Stimulated activated naive CD4-positive, alpha-beta T cell (primary cell): ENCODE measurements at places on chromosomes 11 and 22.

GRCh38 chr11:85123752-85124231, 503.4 kb downstream of the DLG2 start:
- no peak for DNase-seq

DNA sequence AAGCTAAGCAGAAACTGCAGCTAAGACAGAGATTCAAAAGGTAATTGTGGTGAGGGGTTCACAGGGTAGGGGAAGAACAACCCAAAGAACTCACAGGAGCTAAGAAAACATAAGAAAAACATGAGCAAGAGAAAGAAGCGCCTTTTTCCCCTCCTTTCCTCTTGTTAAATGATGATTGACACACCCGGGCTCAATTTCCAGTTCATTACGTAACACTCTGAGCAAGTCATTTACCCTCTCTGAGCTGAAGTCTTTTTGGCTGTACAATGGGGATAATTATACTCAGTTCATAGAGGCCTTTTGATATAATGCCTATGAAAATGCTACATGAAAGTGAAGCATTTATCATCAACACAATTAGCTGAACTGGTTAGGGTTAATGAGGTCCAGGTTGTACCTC, 17.2 kb downstream of the LRP4 start:
- no peak for DNase-seq

GRCh38 chr11:17876827-17877226, 136.0 kb downstream of the SERGEF start:
- DNase-seq: no peak

DNA sequence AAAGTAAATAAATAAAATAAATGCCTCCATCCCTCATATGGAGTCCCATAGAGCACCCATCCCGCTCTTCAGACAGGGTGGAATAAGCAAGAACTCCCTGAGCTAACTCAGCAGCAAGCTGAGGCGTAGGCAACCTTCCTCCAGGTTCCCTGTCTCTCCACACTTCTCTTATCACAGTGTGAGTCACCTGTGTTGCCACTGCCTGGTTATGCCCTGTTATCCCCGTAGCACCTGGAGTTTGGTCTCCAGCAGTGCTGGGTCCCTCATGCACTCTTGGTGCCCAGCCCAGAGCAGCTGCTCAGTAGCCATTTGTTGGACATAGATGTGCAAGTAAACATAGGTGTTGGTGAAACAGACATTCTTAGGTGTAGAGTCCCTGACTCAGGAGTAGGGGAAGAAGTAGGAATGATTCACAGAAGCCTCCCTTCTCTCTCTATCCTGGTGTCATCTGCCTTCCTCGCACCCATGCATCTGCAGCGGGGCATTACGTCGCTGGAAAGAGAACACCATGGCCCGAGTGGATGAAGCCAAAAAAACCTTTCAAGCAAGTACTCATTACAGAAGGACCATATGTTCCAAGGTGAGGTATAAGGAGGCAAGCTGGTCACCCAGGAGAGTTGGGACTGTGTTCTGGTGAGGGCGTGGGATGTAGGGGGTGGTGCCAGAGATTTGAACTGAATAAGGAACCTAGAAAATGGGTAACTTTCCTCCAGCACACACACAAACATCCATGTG, 56.0 kb downstream of the PISD start:
- no peak for DNase-seq

DNA sequence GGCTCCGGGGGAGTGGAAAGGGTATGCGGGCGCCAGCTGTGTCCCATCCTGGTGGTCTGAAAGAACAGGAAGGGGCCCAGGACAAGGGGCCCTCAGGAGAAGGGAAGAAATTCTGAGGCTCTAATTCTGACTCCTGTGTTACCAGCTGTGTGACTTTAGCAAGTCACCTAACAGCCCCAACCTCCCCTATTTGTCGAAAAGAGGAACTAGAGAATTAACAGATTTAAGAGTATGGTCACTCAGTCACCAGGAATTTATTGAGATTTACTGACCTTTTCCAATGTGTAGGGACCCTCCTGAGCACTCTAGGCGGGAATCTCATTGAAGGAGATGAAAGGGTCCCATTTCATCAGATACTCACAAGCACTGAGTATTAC, 14.6 kb downstream of the RPS6KA4 start:
- DNase-seq: no peak

- no peak for DNase-seq
Measured at GRCh38 chr22:19207401-19207808, 28.9 kb upstream of the SLC25A1 start.

DNA sequence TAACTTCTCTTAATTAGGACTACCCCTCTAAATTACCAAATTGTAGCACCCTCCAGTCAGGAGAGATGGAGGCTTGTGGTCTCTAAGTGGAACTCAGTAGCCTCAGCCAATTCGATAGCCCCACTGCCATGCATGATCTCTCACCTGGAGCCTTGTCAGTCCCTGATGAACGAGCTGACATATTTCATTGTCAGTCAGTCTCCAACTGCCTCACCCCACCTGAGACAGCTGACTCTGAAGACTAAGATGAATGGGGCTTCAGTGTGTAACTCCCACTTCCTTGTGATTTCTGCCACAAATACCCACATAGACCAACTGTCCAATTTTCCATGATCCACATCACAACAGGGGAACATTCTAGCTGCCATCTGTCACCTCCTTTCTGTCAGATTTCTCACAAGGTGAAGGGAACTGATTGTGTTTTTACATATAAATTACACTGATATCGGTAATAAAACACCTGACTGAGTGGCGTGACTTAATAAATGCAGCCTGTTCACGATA, 206.5 kb downstream of the FAM181B start:
- DNase-seq: no peak

- no peak for DNase-seq
Measured at GRCh38 chr11:12272821-12273617, 104.4 kb upstream of the PARVA start.

DNA sequence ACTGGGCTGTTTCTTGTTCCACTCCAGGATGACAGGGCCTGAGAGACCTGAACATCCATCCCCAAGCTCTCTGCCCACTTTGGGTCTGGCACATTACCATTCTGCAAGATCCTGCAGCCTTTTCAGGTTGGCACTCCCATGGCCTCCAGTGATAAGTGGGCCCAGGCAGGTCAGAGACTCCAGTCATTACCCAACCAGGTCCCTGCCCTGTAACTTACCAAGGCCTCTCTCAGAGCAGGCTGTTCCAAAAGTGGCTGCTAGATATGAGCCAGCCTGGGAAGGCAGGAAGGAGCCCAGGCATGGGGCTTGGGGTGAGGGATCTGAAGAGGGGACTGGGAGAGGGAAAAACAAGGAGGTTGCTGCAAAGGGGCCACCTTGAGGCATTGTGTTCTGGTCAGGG, 35.9 kb downstream of the KCNQ1OT1 start:
- no peak for DNase-seq
